KBM-7 (cell line): ENCODE measurements at places on chromosomes 7 and 10.

GRCh38 chr7:103704701-103705100 lies 258.7 kb upstream of the SLC26A5 start:
- no peak for DNase-seq

DNA sequence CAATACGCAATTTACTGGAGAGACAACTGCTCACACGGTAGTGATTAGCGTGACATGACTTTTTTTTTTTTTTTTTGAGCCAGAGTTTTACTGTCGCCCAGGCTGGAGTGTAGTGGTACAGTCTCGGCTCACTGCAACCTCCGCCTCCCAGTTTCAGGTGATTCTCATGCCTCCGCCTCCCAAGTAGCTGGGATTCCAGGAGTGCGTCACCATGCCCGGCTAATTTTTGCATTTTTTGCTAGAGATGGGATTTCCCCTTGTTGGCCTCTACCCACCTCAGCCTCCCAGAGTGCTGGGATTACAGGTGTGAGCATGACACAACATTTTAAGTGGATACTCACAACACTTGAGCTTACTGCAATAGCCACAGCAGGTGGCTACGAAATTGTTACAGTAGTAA lies 11.9 kb downstream of the ARL4A start:
- DNase-seq: no peak

DNA sequence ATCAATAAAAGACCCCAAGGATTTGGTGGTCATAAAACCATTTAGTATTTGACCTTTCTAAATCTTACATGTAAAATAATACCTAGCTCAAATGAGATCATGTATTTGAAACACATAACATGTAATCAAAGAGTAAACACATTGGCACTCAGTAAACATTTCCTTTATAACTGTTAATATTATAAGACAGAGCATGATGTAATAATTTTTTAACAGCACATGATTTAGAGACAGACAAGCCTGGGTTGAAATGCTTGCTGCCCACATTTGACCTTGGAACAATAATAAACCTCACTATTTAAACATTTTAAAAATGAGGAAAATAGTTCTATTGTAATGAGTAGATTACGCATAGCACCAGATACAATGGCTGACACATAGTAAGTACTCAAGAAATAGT lies 105.2 kb upstream of the GPR141 start:
- no peak for DNase-seq

DNA sequence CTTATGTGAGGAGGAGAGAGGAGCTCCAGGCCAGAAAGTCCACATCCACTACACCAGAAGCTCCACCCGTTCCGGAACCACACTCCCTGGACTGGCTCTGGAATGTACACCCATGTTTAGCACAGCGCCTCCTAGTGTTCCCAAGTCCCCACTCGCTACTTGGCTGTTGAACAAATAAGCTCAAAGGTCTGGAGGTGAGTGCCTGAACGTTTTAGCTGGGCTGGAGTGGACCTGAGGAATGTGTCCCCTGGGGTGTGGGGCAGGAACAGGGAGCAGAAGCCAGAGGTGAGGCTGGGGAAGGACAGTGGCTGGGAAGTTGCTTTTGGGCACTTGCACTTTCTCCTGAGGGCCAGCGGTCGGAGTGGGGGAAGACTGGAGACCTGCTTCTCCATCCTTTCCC lies 164.1 kb upstream of the CDCA7L start:
- peak; percentile 33 for DNase-seq

- no peak for DNase-seq
These were observed 315.3 kb upstream of the PLXDC2 start for GRCh38 chr10:19500959-19501358.

DNA sequence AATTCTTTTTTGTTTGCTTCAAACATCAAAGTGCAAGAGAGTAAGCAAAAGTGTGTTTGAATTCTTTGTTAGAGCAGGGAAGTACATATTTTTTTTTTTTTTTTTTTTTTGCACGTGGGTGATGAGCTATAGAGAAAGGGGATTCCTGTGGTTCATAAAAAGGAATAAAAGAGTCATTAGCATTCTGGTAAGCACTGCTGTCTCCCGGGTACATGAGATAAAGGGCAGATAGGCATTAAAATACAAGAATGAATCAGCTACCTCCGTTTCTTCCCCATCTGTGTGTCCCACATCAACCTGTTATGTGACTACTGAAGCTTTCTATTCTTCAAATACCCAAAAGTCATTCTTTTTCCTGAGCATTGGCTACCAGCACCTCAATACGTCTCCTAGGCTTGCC lies 102.4 kb upstream of the SEMA3D start:
- DNase-seq: no peak

DNA sequence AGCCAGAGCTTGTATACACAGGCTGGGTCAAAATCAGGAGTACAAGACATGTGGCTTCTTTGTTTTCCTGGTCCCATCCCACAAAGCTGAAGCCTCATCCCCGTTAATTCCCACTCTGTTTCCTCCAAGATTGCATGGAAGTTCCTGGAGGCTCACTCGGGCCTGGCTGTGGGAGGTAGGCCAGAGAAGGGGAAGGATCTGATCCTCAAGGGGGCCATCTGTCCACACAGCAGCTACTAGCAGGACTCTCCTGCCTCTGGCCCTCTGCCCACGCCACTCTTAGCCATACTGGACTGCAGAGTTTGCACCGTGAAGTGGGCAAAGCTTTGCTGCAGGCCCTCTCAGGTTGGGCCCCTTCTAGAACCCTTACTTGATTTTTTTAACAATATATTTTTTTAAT lies 160.6 kb downstream of the FGFR2 start:
- DNase-seq: no peak

DNA sequence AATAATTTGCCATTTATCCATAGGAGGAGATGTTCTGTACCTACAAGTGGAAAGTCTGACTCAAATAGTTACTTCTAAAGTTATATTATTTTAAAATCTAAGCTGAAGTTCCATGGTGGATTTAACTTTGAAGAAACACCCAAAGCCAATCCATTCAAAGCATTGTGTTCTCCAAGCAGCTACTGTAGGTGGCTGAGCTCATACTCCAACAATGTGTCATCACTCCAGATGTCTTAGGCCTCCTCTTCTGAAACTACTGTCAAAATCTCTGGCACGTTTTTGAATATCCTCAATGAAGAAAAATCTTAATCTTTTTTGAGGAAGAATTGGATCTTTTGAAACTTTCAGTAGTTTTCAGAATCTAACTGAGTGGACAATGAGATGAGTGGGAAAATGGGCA lies 169.1 kb downstream of the PTEN start:
- DNase-seq: no peak

- DNase-seq: no peak
These were observed 10.3 kb upstream of the GARS1 start for GRCh38 chr7:30584415-30584814.

- no peak for DNase-seq
These were observed 1.1 kb upstream of the MACC1 start for GRCh38 chr7:20218279-20218678.

DNA sequence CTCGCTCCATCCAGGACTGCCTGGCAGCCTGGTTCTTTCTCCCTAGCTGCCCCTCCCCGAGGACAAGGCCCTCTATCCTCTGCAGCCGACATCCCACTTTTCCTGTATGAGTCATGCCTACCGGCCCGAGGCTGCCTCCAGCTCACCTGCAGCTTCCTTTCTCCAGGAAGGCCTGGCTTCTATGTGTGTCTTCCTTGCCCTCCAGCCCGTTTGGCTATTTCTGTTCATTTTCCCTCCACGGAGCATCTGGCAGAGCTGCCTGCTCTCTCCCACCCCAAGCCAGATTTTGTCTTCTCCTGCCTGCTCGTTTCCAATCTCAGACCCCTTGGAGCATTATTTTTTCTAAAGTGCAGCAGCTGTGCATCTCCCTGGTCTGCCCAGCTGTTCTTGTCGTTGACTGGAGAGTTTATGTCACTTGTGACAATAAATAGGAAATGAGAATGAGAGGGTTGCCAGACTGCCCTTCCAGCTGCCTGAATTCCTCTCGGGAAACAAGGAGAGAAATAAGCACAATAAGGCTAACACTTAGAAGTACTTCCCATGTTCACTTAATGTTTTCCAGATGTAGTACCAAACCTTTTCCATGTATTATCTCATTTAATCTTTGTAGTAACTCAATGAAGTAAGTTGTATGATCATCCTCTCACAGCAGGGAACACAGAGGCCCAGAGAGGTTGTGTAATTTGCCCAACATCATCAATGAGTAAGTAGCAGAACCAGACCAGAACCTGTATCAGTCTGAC lies 19.7 kb downstream of the UBTD1 start:
- no peak for DNase-seq

DNA sequence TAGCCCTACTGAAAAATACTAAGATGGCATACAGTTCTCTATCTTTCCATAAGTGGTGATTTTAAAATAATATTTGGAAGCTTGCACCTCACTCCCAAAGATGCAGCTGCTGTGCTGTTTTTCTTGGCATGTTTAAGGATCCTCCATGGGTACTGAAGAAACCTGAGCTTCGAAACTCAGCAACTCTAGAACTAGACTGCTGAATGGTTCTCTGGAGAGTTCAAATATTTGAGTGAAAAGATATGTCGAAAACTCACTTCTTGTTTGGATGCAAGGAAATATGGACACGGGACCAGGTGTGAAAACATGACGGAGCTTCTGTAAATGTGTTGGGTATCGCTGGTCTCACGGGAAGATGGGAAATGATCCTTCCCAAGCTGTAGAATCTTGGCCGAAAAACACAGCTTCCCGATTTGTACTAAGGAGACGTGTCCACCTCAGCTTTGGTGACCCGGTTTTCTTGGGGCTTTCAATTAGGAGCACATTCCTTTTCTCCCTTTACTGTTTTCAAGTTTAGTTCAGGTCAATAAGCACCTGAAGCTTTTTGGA lies 543.8 kb upstream of the NRP1 start:
- DNase-seq: no peak

DNA sequence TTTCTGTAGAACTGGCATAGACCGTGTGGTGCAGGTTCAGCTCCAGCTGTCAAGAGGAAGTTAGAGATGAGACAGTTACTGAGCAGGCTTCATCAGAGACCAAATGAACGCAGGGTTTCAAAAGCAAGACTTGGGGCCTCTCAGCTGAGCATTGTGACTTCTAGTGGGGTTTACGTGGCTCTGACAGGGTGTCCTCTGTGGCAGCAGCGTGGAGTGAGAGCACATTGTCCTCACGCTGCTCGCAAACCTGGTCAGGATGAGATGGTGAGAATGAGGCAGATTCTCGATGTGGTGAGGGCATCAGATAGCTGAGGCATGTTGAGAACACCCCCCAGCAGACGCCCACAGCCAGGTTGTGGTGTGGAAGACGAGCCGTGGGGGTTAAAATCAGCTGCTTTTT lies 126.0 kb downstream of the DNAJB6 start:
- DNase-seq: no peak

DNA sequence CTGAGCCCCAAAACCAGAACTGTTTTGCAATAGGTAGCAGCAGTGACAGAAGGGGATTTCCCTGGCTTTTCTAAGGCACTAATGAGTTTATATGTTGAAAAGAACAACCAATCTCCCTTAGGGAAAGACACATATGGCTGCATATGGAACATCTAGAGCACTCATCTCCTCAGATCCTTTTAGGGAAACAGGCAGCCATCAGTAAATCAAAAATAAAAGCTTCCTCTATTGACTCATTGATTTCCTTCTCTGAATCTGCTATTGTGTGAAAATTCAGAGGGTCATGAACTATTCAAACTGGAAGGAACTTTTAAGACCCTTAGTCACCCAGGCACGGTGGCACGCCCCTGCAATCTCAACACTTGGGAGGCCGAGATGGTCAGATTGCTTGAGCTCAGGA lies 110.9 kb upstream of the NANOS1 start:
- DNase-seq: no peak

DNA sequence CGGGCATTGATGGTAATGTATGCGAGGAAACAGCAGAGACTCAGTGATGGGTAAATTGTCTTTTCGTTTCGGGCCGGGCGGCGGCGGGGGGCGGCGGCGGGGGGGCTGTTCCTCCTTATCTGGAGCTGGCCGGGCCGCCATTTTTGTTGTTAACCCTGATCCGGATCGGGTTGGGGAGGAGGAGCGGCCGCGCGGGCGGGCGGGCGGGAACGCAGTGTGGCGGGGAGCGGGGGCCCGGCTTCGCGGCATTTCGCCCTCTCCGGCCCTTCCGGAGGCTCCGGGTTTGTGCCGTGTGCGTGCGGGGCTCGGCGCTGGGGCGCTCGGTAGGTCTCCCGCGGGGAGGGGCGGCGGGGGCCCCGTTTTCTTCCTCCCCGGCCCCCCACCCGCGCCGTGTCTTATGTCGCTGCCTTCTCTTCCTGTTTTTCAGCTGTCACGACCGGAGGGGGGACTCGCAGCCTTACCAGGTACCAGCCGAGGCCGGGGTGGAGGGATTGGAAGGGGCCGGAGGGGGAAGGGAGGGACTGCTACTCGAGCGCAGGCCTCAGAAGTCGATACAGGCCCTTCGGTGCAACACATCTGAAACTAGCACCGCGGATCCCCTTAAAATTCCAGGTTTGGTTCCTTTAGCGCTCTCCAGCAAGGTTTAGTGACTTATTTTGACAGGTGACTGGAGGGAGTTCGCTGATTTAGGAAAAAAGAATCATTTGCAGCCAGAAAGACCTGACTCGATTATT lies 820 bp downstream of the WAC start:
- DNase-seq: peak; percentile 41

GRCh38 chr10:78663721-78664120 lies 405.0 kb upstream of the ZMIZ1 start:
- DNase-seq: no peak

DNA sequence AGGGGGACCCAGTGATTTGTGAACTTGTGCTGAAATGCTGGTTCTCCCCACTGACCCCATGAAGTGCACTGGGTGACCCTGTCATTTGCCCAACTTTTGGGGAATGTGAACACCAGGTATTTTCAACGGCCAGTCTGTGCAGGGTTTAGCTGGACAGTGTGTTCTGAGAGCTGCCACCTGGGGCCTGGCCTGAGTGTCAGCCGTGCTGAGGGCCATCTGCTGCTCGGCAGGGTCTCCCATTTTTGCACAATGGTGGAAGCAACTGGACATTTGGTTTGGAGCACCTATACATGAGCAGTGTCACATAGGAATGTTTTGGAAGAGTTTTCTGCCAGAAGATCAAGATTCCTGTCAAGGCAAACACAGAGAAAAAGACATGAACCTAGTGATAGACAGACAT lies 5.2 kb downstream of the CHN2 start:
- DNase-seq: no peak

- DNase-seq: peak; percentile 80
These were observed 25.4 kb upstream of the ST8SIA6 start for GRCh38 chr10:17479822-17480221.
